HCT116 (cell line): ENCODE measurements at places on chromosomes 1 and 21. TPM values are rescaled to one million over a fixed set of nuclear protein-coding genes. Genes with fewer than 3 reads are reported as not detected.

DNA sequence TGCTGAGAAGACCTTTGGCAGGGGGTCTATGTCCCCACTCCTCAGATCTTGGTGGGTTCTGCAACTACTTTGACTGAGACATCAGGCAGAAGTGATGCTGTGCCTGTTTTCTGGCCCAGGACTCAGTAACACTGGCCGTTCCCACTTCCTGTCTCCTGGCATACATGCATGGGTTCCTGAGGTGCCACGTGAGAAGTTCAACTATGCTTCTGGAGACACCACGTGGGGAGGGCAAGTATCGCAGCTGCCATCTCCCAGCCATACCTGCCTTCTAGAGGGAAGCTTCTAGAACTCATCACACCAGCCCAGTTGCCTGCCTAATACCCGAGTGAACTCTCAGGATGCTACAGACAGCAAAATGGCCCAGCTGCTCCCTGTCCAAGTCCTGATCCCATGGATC is 65.8 kb downstream of the TRABD2B start:
- H3K36me3 ChIP-seq: no peaks in the 10 kb centered on the region
- no peak overlapping the region for H3K4me3 ChIP-seq
- peaks cover 13% of the 10 kb centered on the region for H3K27me3 ChIP-seq
- H3K27ac ChIP-seq: no peak overlapping the region

DNA sequence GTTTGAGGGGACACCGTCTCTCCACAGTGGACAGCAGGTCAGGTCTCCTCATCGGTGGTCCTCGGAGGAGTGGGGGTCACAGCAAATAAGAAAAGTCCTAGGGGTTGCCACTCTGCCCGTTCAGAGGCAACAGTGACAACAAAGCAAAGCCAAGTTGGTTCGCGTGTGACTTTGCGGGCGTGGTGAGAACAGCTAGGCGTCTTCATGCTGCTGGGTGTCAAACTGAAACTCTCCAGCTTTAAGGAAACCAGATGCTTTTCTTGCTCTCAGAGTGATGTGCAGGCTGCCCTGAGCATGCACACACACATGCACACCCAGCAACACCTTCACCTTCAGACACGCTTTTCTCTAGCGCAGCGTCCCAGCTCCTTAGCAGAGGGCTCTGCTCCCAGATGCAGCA is 70.1 kb upstream of the ARHGEF16 start:
- H3K27ac ChIP-seq: no peak overlapping the region
- no peaks in the 10 kb centered on the region for H3K27me3 ChIP-seq
- no peak overlapping the region for H3K4me3 ChIP-seq
- DNase-seq: no peak
- H3K36me3 ChIP-seq: no peaks in the 10 kb centered on the region
- H3K4me1 ChIP-seq: no peaks in the 10 kb centered on the region

- no peaks in the 10 kb centered on the region for H3K36me3 ChIP-seq
These were observed 420.9 kb upstream of the CAMK1G start for GRCh38 chr1:209162651-209163050.

- H3K27me3 ChIP-seq: no peaks in the 10 kb centered on the region
- H3K36me3 ChIP-seq: peaks cover under 1% of the 10 kb centered on the region; the same call in 1 of the 2 replicates
- H3K4me1 ChIP-seq: peaks cover 6% of the 10 kb centered on the region; the same call in 1 of the 2 replicates
These were observed 2.6 kb upstream of the CSTB start for GRCh38 chr21:43778469-43779335.

GRCh38 chr1:16165073-16165364 is 9.2 kb upstream of the EPHA2 start:
- no peaks in the 10 kb centered on the region for H3K27me3 ChIP-seq
- no peak overlapping the region for H3K4me3 ChIP-seq
- no peaks in the 10 kb centered on the region for H3K36me3 ChIP-seq
- peaks cover 64% of the 10 kb centered on the region for H3K4me1 ChIP-seq

Gene CD1B
- total RNA-seq: not detected

Gene MROH7
- total RNA-seq: 1.1 TPM

GRCh38 chr21:42287193-42288083 is 27.8 kb downstream of the TFF3 start:
- no peaks in the 10 kb centered on the region for H3K27me3 ChIP-seq
- no peak overlapping the region for H3K4me3 ChIP-seq
- no peak for DNase-seq

DNA sequence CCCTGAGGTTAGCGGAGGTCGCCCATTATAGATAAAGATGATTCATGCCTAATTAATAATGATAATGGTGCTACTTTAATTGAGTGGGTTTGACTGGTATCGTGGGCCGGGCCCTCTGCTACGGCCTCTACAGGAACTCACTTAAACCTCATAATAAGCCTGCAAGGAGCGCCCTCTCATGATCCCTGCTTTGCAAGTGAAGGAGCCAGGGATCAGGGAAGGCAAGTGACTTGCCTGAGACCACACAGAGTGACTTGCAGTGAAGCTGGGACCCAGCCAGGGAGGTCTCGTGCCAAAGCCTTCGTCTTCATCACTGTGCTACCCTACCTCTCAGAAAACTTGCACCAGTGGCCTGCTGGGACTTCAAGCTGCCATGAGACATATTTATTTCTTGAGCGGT is 166.3 kb upstream of the KLHDC7A start:
- no peak for DNase-seq
- no peak overlapping the region for H3K4me3 ChIP-seq
- H3K4me1 ChIP-seq: peaks cover 3% of the 10 kb centered on the region; the same call in 1 of the 2 replicates

- no peak overlapping the region for H3K27ac ChIP-seq
- DNase-seq: no peak
- H3K4me3 ChIP-seq: no peak overlapping the region
- no peaks in the 10 kb centered on the region for H3K36me3 ChIP-seq
- no peaks in the 10 kb centered on the region for H3K27me3 ChIP-seq
These were observed 6.6 kb upstream of the NSUN4 start for GRCh38 chr1:46334030-46334384.

- no peaks in the 10 kb centered on the region for H3K27me3 ChIP-seq
- H3K36me3 ChIP-seq: 0 out of 2 replicates have a peak, but pooled peaks cover 7% of the 10 kb centered on the region
- peaks cover 31% of the 10 kb centered on the region for H3K4me1 ChIP-seq
- no peak overlapping the region for H3K27ac ChIP-seq
These were observed 7.4 kb downstream of the LDLRAP1 start for GRCh38 chr1:25550683-25551310.

GRCh38 chr1:88302843-88303486 is 381.1 kb upstream of the PKN2 start:
- DNase-seq: no peak
- H3K4me3 ChIP-seq: no peak overlapping the region
- no peak overlapping the region for H3K27ac ChIP-seq

DNA sequence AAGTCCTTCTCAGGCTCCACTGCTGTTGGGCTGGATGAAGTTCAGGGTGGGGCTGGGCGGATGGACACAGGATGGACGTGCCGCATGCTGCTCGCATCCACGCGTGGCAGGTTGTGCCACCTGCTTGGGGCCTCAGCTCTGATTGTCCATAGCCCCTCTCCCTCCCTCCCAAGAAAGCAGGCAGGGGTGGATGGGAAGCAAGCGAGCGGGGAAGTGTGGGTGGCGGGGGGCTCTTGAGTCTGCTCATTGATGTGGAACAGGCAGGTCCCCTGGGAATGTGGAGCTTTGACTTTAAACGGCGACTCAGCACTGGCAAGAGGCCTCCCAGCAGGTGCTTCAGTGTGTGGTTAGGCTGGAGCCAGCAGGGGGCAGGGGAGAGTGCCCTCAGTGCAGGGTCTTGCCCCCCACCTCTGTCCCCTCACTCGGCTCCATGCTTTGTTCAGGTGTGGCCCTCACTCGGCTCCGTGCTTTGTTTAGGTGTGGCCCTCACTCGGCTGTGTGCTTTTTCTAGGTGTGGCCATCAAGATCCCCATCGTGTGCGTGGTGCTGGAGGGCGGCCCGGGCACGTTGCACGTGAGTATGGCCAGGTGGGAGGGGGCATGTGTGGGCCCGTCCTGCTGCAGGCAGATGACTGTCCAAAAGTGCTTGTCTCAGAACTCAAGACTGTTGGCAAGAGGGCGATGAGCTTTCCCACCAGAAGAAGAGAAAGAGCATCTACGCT is 23.9 kb downstream of the TRPM2 start:
- DNase-seq: no peak
- no peak overlapping the region for H3K27ac ChIP-seq
- H3K36me3 ChIP-seq: no peaks in the 10 kb centered on the region
- H3K27me3 ChIP-seq: no peaks in the 10 kb centered on the region

DNA sequence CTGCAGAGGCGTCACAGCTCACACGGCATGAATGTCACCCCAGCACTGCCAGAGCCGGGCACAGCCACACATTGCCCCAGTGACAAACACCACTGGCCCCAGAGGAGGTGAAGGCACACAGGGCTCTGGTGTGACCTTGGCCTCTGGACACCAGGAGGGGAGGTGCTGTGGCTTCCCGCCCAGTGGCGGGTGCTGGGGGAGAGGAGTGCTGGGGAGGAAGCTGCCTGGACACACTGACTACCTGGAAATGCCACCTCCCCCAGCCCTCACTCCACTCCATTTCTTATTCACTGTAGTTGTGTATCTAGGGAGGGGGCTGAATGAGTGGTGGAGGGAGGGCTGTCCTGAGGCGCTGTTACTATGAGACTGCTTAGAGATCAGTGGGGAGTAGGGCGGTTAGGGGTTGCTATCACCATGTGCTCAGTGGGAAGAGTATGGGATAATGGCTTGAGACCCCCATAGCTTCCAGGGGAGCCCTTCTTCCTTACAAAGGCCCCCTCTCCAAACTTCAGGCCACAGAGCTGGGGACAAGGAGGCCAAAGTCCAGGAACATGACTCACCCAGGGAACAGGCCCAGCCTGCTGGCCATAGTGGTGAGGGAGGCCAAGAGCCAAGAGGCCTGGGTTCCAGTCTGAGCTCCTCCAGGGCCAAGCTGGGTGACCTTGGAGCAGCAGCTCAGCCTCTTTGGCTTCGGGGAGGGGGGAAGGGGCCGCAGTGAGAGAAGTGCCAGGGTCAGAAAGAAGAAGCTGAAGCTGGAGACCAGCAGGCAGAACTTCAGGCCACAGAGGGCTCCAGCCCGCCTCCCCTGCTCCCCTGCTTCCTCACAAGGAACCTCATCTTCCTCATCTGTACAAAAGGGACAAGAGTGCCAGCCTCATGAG is 40.1 kb downstream of the AHDC1 start:
- H3K27ac ChIP-seq: peak overlapping the region; percentile 51
- 0 out of 2 replicates have a peak overlapping the region, but pooled peaks have one; percentile 13 for H3K4me3 ChIP-seq
- no peaks in the 10 kb centered on the region for H3K27me3 ChIP-seq
- H3K4me1 ChIP-seq: peaks cover 72% of the 10 kb centered on the region
- DNase-seq: no peak
- H3K36me3 ChIP-seq: no peaks in the 10 kb centered on the region; the same call in 1 of the 2 replicates

Gene IFNGR2
- 44.6 TPM for total RNA-seq

- no peaks in the 10 kb centered on the region for H3K27me3 ChIP-seq
- DNase-seq: no peak
- no peak overlapping the region for H3K27ac ChIP-seq
- H3K4me3 ChIP-seq: no peak overlapping the region
- no peaks in the 10 kb centered on the region for H3K36me3 ChIP-seq
These were observed 1233.3 kb upstream of the B3GALT2 start for GRCh38 chr1:194419721-194420120.

- H3K4me3 ChIP-seq: no peak overlapping the region
- no peak for DNase-seq
- H3K27me3 ChIP-seq: peaks cover 12% of the 10 kb centered on the region
- H3K4me1 ChIP-seq: no peaks in the 10 kb centered on the region
- H3K27ac ChIP-seq: no peak overlapping the region
These were observed 838 bp upstream of the GRIK3 start for GRCh38 chr1:37035014-37035691.

Gene NTMT2
- not detected for total RNA-seq

GRCh38 chr1:3417082-3417739 is 37.3 kb upstream of the ARHGEF16 start:
- H3K27ac ChIP-seq: no peak overlapping the region
- DNase-seq: no peak
- H3K4me1 ChIP-seq: peaks cover 8% of the 10 kb centered on the region
- H3K27me3 ChIP-seq: no peaks in the 10 kb centered on the region
- H3K36me3 ChIP-seq: no peaks in the 10 kb centered on the region

GRCh38 chr21:36428761-36429432 is 43.7 kb downstream of the CHAF1B start:
- H3K4me3 ChIP-seq: no peak overlapping the region
- H3K36me3 ChIP-seq: no peaks in the 10 kb centered on the region
- no peaks in the 10 kb centered on the region for H3K27me3 ChIP-seq
- peaks cover 30% of the 10 kb centered on the region for H3K4me1 ChIP-seq

- DNase-seq: peak; percentile 42
- peaks cover 4% of the 10 kb centered on the region for H3K4me1 ChIP-seq
- H3K27me3 ChIP-seq: no peaks in the 10 kb centered on the region
- no peaks in the 10 kb centered on the region for H3K36me3 ChIP-seq
These were observed 10.4 kb downstream of the C1orf226 start for GRCh38 chr1:162391790-162392563.

Gene FCRL5
- total RNA-seq: not detected

Gene C8B
- 0.10 TPM for total RNA-seq

Gene BSND
- not detected for total RNA-seq

- H3K36me3 ChIP-seq: no peaks in the 10 kb centered on the region
- no peak overlapping the region for H3K27ac ChIP-seq
- no peak overlapping the region for H3K4me3 ChIP-seq
- H3K4me1 ChIP-seq: no peaks in the 10 kb centered on the region
- no peak for DNase-seq
These were observed 12.6 kb upstream of the LAPTM5 start for GRCh38 chr1:30770150-30770549.

DNA sequence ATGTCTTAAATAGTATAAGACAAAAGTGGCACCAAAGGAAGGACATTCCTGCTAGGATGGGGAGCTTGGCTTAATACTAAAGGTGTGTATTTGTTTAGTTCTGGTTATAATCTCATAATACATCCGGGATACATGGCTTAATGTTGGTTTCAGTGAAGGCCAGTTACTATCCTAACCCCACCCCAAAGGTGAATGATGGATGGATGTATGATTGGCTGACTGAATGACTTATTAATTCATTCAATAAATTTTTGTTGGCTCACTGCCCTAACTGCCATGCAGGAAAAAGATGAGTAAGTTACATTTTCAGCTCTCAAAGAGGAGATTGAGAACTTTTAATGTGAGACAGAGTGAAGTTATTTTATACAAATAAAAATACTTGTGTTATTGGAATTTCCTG is 52.2 kb downstream of the PHACTR4 start:
- no peaks in the 10 kb centered on the region for H3K27me3 ChIP-seq
- no peaks in the 10 kb centered on the region for H3K36me3 ChIP-seq
- no peak overlapping the region for H3K27ac ChIP-seq

- H3K27me3 ChIP-seq: no peaks in the 10 kb centered on the region
- no peak overlapping the region for H3K27ac ChIP-seq
- no peaks in the 10 kb centered on the region for H3K4me1 ChIP-seq
These were observed 107.2 kb downstream of the PLPPR5 start for GRCh38 chr1:98897479-98897878.

DNA sequence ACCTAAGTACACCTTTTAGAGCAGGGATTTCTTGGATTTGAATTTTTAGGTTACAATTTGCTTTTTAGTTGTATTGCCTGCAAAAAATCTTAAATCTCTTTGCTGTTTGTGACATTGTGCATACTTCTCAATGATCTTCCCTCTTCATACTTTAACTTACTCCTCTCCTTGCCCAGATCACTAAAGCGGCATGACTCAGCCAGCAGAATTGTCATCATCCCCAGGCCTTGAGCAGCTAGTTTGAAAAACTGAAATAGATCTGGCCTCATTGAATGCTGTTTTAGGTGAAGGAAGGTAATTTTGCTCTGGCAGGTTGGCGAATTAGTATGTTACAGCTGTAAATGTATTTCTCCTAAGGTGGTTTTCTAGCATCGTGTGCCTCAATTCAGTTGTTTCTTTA is 145.9 kb downstream of the RYR2 start:
- DNase-seq: no peak
- no peak overlapping the region for H3K4me3 ChIP-seq
- H3K4me1 ChIP-seq: no peaks in the 10 kb centered on the region
- H3K27me3 ChIP-seq: no peaks in the 10 kb centered on the region
